Activated T-helper 2 cell treated with anti-CD3 and anti-CD28 coated beads, Interferon-gamma antibody, Interleukin-2, Interleukin-4, amounts not matched to agents 10 μg/mL and 5 μg/mL and 100 μg/mL, durations not matched to agents 14 hours and 24 hours and 36 hours (primary cell): ENCODE measurements at places on chromosomes 3 and 15. TPM values are rescaled to one million over a fixed set of nuclear protein-coding genes. Genes with fewer than 3 reads are reported as not detected.

GRCh38 chr3:77590191-77590590, 550.3 kb downstream of the ROBO2 start:
- DNase-seq = no peak

HRG gene
- not detected in 2 replicates for total RNA-seq

GRCh38 chr15:40928821-40929659, at the start of gene DLL4:
TSS of gene DLL4 (plus strand) at chr15:40929340. CDS start at chr15:40929669, 329 bp downstream.
- DNase-seq = no peak

RPL35A gene
- total RNA-seq = 1,338 and 1,363 TPM in 2 replicates

DNA sequence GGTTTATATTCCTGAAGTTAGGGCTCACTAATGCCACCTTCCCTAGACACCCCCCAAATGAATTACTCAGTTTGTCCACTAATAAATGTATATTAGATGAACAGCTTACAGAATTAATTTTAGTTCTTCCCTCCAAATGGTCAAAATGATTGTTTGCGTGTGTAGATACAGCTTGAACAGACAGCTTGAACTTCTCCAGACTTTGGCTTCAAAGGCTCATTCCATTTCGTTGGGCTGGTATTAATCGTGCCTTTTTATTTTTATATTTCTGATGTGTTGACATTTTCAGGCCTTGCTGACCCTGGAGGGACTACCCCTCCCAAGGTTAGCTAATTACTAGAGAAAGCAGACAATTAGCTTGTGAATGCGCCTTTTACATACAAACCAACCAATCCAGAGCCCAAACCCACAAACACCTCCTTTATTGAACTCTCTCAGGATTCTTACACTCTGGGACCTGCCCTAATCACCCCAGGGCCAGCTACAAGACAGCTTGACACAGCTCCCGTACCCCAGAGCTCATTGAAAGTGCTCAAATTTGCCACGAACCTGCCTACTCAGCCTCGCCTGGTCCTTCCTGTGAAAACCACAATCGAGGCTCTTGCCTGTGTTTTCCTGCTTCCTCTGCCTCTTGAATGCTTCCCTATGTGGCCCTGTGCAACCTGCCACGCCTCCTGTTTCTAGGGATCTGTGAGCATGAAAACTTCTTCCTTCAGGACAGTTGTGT, 40.3 kb downstream of the RPL22L1 start:
- no peak for DNase-seq

SELENOT gene
- total RNA-seq = 119 and 121 TPM in 2 replicates

TNNC1 gene
- 0.34 and 0.46 TPM in 2 replicates for total RNA-seq

- DNase-seq = no peak
Observed at GRCh38 chr3:146187334-146187950, 26.5 kb upstream of the PLOD2 start.

- DNase-seq = no peak
Observed at GRCh38 chr3:190597291-190597690, 83.4 kb downstream of the IL1RAP start.

DNA sequence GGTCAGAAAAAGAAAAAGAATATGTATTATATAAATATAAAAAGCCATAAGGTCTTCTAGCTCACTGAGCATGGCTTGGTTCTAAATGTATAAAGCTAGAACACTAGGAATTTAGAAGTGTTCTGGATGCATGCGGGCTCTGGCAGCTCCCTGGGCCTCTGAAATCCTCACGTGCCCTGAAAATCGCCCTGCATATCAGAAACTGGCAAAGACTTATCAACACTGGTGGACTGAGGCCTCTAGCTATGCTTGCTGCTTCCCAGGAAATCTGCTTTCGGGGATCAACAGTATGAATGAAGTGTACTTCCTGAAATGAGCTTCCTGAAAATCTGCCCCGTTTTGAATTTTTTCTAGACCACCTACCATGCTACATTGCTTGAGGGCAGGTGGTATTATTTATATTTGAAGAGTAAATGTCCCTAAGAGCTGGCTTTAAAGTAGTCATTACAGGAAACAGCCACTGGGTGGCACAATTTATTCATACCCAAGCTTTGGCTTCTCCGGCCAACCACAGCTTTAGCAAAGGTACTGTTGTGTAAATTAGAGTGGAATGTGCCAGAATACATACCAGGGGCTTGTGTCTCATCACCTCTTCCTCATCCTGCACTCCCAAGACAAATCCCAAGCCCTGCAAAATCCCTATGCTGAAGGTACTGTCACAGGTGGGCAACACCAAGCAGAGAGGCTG, 17.7 kb downstream of the CRTAP start:
- DNase-seq = no peak

DNA sequence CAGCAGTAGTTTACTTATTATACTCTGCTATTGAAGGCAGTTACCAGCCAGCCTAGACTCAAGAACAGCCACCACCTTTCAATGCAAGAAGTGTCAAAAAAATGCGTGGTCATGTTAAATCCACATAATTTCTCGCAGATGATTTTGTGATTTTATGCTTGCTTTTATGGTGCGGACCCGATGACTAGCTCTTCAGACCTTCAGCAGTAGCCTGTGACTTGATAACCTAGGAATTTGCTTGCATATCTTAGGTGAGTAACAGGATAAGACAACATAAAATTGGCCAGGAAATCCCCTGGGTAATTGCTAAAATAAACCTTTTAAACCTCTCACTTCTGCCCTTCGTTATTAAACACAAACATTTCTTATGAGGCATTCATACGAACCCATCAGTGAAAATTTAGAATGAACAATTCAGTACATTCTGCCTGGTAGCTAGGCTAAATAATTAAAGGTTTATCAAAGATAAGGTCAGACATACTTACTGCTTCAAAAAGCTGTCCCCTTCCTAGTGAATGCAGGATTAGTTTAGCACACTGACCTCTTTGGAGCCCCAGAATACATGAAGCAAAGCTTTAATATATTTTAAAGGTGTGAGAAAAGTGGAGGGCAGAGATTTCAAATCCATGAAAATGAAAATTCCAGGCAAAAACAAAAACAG, 798.8 kb downstream of the OTOL1 start:
- DNase-seq = no peak

SNAPC5 gene
- 23.2 and 23.9 TPM in 2 replicates for total RNA-seq

ACTC1 gene
- not detected in 2 replicates for total RNA-seq

GRCh38 chr15:70523616-70524015, 239.7 kb downstream of the UACA start:
- no peak for DNase-seq

DNA sequence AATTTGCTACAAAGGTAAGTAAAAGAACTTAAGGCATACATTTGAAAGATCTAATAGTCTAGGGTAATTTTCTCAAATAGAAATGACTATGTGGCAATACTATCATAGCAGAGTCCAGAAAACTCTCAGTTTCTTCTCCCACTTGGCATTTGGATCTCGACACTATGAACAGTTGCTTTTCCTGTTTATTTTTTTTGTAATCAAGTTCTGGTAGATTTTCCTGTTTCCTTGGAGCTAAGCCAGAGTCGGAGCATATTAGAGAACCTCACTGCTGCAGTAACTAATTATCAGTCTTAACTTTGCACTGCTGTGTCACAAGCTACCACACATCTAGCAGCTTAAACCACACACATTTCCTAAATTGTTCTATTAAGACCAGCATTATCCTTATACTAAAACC, 44.9 kb upstream of the ZNF385D start:
- DNase-seq = no peak

- DNase-seq = no peak
Observed at GRCh38 chr3:108546692-108547091, 36.3 kb upstream of the MYH15 start.

GRCh38 chr3:170506556-170506955, 79.3 kb downstream of the SLC7A14 start:
- no peak for DNase-seq

GRCh38 chr15:82146990-82147461, 101.2 kb upstream of the MEX3B start:
- no peak for DNase-seq
